H1 (cell line): ENCODE measurements at places on chromosomes 13 and 19. TPM values are rescaled to one million over a fixed set of nuclear protein-coding genes. Genes with fewer than 3 reads are reported as not detected.
A peak's percentile ranks its signal among the peaks of the same experiment; 100 is the strongest.

DNA sequence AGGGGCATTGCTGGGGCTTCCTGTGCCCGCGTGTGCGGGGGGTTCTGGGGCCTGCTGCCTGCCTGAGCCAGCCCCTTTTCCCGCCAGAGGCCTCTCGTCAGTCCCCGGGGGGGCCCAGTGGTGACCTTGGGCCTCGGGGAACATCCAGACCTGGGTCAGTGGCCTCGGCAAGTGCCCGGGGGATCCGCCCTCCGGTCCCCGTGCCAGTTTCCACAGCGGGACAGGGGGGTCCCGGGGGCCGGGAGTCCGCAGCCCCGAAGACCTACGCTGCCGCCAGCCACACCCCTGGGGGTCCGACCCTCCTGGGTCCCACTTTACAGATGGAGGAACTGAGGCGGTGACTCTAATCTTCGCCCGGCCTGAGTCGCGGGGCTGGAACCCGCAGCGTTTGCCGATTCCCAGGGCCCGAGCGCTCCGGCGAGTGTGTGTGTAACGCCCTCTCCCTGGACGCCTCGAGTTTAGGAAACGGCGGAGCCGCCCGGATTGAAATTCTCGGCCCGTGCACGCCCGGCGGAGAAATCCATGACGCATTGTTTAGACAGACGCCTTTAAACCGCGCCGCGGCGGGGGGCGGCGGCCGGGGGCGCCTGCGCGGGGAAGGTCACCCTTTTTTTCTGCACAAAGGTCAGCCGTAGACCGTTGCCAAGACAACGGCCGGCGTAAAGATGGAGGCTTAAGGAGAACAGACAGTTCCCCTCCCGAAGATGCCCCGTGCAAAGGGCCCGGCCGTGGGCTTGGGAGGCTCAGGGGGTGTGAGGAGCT is 39.3 kb downstream of the EFNA2 start:
- peak overlapping the region; percentile 36 for H3K4me3 ChIP-seq
- DNase-seq, result no peak
- H3K4me1 ChIP-seq, result no peaks in the 10 kb centered on the region
- H3K27me3 ChIP-seq, result no peaks in the 10 kb centered on the region
- no peaks in the 10 kb centered on the region for H3K36me3 ChIP-seq
- no peak overlapping the region for H3K27ac ChIP-seq

DNA sequence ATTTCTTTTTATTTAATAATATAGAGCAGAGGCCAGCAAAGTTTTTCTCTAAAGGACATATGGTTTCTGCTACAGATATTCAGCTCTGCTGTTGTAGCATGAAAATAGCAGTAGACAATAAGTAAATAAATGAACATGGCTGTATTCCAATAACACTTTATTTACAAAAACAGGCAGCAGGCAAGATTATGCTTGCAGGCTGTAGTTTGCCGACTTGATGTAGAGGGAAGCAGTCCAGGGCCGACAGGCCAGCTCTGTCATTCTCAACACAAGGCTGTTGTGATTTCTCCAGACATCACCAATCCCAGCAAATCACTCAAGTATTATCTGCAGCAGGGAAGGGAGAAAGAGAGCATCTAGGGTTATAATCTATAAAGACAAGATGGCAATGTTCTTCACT is 1062.5 kb upstream of the PCDH9 start:
- H3K27me3 ChIP-seq, result no peaks in the 10 kb centered on the region
- DNase-seq, result no peak
- no peak overlapping the region for H3K27ac ChIP-seq

DNA sequence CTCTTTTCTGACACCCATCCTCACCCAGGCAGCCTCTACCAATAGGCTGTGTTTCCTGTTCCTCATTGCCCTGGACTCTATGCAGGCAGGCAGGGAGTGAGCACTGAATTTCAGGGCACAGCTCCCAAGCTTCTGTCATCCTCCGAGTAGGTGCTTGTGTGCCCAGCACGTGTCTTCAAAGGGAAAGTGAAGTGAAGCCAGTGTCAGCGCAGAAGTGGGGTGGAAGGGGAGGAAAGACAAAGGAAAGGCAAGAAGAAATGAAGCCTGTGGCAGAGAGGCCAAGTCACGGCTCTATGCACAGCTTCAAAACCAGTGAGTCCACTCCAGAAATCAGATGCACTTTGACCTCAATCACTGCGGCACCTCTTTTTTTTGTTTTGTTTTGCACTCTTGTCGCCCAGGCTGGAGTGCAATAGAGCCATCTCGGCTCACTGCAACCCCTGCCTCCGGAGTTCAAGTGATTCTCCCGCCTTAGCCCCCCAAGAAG is 16.9 kb downstream of the CEBPA start:
- no peak overlapping the region for H3K4me3 ChIP-seq
- no peaks in the 10 kb centered on the region for H3K27me3 ChIP-seq
- H3K4me1 ChIP-seq, result no peaks in the 10 kb centered on the region

- H3K27me3 ChIP-seq, result no peaks in the 10 kb centered on the region
- H3K4me1 ChIP-seq, result no peaks in the 10 kb centered on the region
- H3K27ac ChIP-seq, result no peak overlapping the region
These were observed 13.4 kb downstream of the RUBCNL start for GRCh38 chr13:46373623-46374022.

GRCh38 chr19:18029617-18030338 is 21.8 kb downstream of the ARRDC2 start:
- no peaks in the 10 kb centered on the region for H3K27me3 ChIP-seq
- no peak overlapping the region for H3K27ac ChIP-seq
- no peak overlapping the region for H3K4me3 ChIP-seq
- DNase-seq, result no peak

DNA sequence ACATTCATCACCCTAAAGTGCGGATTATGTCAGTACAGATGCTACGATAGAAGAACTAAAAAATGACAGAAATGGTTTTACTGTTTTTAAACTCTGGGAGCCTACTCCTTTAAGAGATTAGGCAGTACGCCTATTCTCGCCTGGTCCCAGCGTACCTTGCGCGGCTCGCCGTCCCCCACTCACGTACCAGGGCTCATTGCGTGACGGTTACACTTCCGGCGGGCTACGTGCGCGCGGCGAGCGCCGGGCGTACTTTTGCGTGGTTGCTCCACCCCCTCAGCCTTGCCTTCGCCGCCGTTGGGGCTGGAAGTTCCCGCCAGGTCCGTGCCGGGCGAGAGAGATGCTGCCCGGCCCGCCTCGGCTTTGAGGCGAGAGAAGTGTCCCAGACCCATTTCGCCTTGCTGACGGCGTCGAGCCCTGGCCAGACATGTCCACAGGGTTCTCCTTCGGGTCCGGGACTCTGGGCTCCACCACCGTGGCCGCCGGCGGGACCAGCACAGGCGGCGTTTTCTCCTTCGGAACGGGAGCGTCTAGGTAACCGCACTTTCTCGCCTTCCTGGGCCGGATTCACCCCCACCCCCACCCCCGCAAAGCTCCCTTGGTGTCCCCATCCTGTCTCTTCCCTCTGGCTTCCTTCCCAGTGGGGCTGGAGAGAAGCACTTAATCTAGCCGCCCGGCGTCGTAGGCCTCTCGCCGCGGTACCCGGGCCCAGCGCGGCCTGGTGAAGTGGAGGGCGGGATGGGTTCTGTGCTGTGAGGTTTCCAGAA is at the start of gene NUP58:
TSS of gene NUP58 (plus strand) at position 279 of the 767 bp plus-strand sequence. CDS start at position 428, 149 bp downstream.
- H3K36me3 ChIP-seq, result peaks cover 4% of the 10 kb centered on the region; the same call in 1 of the 2 replicates
- 0 out of 2 replicates have a peak, but pooled peaks cover 5% of the 10 kb centered on the region for H3K4me1 ChIP-seq
- peak; percentile 60 for DNase-seq
- H3K27ac ChIP-seq, result peak within 1 kb of the TSS; percentile 36; the same call in 1 of the 2 replicates
- H3K4me3 ChIP-seq, result peak within 1 kb of the TSS; percentile 88
- H3K27me3 ChIP-seq, result no peaks in the 10 kb centered on the region

DNA sequence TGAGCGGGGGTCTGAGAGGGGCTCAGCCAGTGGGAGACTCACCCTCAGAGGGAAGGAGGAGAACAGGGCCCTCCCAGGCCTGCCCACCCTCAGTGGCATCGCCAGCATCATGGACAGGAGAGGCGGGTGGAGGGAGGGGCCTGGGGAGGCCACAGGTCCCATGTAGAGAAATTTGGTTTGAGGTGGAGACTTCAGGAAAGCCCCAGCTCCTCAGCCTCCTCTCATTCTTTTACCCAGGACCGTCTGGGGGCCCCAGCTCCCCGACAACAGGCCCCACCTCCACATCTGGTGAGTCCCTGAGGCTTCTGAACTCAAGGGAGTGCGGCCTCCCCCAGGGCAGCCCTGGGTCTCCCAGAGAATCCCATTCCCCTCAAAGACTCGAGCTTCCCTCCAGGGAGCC is 3.1 kb downstream of the LILRB1 start:
- H3K27me3 ChIP-seq, result no peaks in the 10 kb centered on the region
- H3K27ac ChIP-seq, result no peak overlapping the region
- no peak overlapping the region for H3K4me3 ChIP-seq
- no peak for DNase-seq

- no peaks in the 10 kb centered on the region for H3K27me3 ChIP-seq
- peak overlapping the region; percentile 62 for H3K4me3 ChIP-seq
- H3K4me1 ChIP-seq, result peaks cover 8% of the 10 kb centered on the region
- H3K36me3 ChIP-seq, result no peaks in the 10 kb centered on the region
- no peak for DNase-seq
These were observed 8.3 kb downstream of the TRPM4 start for GRCh38 chr19:49165865-49166301.

GRCh38 chr13:109840201-109840892 is 54.0 kb upstream of the IRS2 start:
- no peaks in the 10 kb centered on the region for H3K27me3 ChIP-seq
- H3K4me1 ChIP-seq, result no peaks in the 10 kb centered on the region; the same call in 1 of the 2 replicates
- H3K4me3 ChIP-seq, result no peak overlapping the region
- no peak overlapping the region for H3K27ac ChIP-seq
- no peak for DNase-seq

DNA sequence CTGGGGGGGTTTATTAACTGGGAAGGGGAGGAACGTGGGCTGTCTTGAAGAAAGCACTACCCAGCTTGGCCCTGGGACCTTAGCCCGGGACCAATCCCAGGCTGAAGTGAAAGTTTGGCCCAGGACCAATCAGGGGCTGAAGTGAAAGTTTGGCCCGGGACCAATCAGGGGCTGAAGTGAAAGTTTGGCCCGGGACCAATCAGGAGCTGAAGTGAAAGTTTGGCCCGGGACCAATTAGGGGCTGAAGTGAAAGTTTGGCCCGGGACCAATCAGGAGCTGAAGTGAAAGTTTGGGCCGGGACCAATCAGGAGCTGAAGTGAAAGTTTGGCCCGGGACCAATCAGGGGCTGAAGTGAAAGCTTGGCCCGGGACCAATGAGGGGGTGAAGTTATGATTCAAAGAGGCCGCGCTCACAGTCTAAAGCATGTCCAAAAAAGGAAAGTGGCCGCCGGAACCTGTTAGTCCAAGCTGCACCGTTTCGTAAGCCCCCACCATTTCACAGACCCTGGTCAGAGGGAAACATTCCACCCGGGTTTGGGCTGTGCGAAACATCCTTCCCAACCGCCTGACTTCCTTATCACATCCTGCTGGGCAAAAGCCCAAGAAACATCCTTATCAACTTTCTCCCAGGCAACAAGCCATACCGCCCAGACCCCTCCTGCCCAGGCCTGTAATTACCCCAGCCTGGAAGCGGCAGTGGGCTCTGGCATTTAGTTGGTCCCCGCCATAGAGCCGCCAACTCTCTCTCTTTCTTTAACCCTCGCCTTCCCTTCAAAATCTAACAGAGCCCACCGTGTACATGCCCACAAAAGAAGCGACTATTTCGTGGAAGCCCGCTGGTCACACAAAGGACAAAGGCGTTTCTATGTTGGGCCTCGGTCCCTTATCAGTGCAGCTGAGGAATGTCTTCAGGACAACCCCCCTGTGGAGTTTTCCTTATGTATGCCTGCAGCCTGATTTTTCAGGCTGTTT is 1.1 kb downstream of the ZNF850 start:
- no peaks in the 10 kb centered on the region for H3K27me3 ChIP-seq
- DNase-seq, result peak; percentile 85
- no peaks in the 10 kb centered on the region; the same call in 1 of the 2 replicates for H3K4me1 ChIP-seq

GRCh38 chr13:113220141-113220598 is 10.8 kb downstream of the CUL4A start:
- peaks cover 23% of the 10 kb centered on the region for H3K36me3 ChIP-seq
- no peaks in the 10 kb centered on the region; the same call in 1 of the 2 replicates for H3K4me1 ChIP-seq
- no peak overlapping the region for H3K27ac ChIP-seq
- H3K4me3 ChIP-seq, result no peak overlapping the region
- H3K27me3 ChIP-seq, result no peaks in the 10 kb centered on the region
- no peak for DNase-seq

DNA sequence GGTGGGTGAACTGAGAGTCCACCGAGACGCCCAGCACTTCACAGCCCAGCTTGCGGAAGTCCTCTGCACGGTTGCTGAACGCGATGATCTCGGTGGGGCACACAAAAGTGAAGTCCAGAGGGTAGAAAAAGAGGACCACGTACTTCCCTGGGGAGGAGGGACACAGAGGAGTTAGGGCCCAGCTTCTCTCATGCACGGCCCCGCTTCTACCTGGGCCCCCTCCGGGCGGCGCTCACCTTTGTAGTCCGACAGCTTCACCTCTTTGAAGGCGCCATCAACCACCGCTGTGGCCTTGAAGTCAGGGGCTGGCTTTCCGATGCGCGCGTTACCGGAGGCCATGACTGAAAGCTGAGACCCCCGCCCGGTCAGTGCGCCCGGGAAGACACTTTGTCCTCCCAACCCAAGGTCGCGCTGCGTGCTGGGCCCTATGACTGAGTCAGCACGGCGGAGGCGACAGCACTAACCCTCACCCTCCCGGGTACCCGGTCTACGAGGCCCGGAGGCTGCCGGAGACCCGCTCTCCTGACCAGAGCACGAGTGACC is 606 bp downstream of the PRDX2 start:
- H3K4me3 ChIP-seq, result peak overlapping the region; percentile 97
- peaks cover 2% of the 10 kb centered on the region for H3K4me1 ChIP-seq
- no peak overlapping the region; the same call in 1 of the 2 replicates for H3K27ac ChIP-seq
- no peaks in the 10 kb centered on the region for H3K27me3 ChIP-seq

Gene ZNF99
- polyA plus RNA-seq, result not detected in 2 replicates

Gene SHISA2
- polyA plus RNA-seq, result 8.6 and 10.2 TPM in 2 replicates

Gene SLC1A6
- polyA plus RNA-seq, result 17.7 and 26.6 TPM in 2 replicates

Gene GRIN2D
- 2.2 and 4.9 TPM in 2 replicates for polyA plus RNA-seq

Gene SIGLECL1
- polyA plus RNA-seq, result not detected in 2 replicates

Gene TMEM272
- 0.05 and 0.06 TPM in 2 replicates for polyA plus RNA-seq

Gene SERTM1
- polyA plus RNA-seq, result 0.48 and 0.49 TPM in 2 replicates

Gene PSG3
- not detected in 2 replicates for polyA plus RNA-seq

Gene SCGB2B2
- 0.09 and 0.19 TPM in 2 replicates for polyA plus RNA-seq

Gene C19orf73
- polyA plus RNA-seq, result 4.6 and 10.0 TPM in 2 replicates
